ENCODE measurements at places on chromosomes 13 and 19.
A peak's percentile ranks its signal among the peaks of the same experiment; 100 is the strongest.

DNA sequence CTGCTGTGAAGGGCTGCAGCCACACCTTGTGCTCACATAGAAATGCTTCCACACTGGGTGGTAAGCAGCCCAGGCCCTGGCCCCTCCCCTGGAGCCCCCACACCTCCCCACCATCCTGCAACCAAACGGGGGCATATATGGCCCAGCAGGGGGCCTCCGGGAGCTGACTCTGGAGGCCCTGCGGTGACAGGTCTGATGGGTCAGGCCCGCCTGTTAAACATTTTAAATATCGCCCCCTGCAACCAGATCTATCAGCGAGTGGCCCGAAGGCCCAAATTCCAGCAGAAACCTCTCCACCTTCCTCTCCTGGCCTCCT, 48.0 kb upstream of the KATNAL1 start:
- peak; percentile 28 for DNase-seq

DNA sequence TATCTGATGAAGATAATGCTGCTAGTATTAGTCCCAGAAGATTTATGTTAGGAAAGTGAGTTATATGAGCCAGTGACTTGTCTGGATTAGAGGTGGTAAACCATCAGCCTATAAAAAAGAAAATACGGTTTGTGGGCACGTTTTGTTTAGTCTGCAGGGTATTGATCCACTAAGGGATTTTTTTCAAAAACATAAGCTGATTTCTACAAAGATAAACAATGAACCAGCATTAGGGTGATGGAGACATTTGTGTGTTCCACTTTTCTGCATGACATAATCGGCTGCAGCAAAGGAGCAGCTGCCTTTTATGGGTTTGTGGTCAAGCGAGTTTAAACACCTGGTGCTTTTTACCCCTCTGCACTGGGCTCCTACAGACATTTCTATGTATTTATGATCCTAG, 836.4 kb upstream of the GPC6 start:
- no peak for DNase-seq

- DNase-seq = no peak
These were observed 1068.4 kb upstream of the SPRY2 start for GRCh38 chr13:81409284-81409683.

- DNase-seq = no peak
These were observed 11.7 kb downstream of the SYDE1 start for GRCh38 chr19:15118789-15119494.

DNA sequence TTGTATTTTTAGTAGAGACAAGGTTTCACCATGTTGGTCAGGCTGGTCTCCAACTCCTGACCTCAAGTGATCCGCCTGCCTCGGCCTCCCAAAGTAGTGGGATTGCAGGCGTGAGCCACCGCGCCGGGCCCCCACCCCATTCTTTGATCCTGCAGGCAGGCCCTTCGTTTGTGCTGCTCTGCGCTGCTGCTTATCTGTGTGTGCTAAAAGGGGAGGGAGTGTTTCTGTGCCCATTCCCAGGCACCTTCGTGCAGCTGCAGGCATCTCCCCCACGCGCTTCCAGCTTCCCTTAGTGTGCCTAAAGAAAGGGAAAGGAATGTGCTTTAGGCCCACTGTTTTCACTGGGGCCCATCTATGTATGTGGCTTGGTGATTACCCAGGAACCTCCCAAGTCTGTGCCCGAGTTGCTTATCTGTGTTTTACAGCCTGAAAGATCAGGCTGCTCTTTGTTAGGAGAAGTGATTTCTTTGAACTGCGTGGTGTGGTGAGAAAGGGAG, 27.2 kb downstream of the EPN1 start:
- no peak for DNase-seq

- DNase-seq = no peak
These were observed 23.0 kb downstream of the KCNRG start for GRCh38 chr13:50038266-50038665.

- no peak for DNase-seq
These were observed 488 bp downstream of the RCN3 start for GRCh38 chr19:49528211-49528771.

Measured in activated T-cell treated with anti-CD3 and anti-CD28 coated beads for 4 hours (primary cell).